ENCODE measurements at places on chromosomes 1 and 21. TPM values are rescaled to one million over a fixed set of nuclear protein-coding genes. Genes with fewer than 3 reads are reported as not detected.

DNA sequence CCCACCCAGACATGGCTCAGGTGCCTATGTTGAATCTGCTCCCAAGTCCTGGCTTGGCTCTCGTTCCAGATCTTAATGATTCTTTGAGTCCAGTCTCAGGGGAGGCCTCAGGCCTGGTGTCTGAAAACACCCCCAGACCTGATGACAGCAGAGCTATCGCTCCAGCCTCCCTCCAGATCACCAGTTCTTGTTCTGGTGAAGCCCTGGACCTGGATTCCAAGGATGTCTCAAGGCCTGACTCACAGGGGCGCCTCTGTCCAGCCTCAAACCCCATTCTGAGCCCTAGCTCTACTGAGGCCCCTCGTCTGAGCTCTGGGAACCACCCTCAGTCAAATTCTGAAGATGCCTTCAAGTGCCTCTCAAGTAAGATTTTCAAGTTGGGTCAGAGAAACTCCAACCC, 11.4 kb downstream of the MROH7 start:
- no peak overlapping the region for H3K27ac ChIP-seq
- H3K36me3 ChIP-seq: no peaks in the 10 kb centered on the region
- no peak for DNase-seq

GRCh38 chr1:17653728-17654351, 101.3 kb upstream of the ACTL8 start:
- DNase-seq: peak; percentile 45
- H3K4me1 ChIP-seq: no peaks in the 10 kb centered on the region
- no peak overlapping the region for H3K4me3 ChIP-seq

GRCh38 chr1:155185783-155186066, 12.1 kb downstream of the TRIM46 start:
- peaks cover 4% of the 10 kb centered on the region for H3K4me1 ChIP-seq
- no peak overlapping the region for H3K27ac ChIP-seq
- no peaks in the 10 kb centered on the region for H3K27me3 ChIP-seq
- no peak overlapping the region for H3K4me3 ChIP-seq
- DNase-seq: no peak

- H3K27ac ChIP-seq: no peak overlapping the region
- no peak for DNase-seq
- H3K4me3 ChIP-seq: no peak overlapping the region
- H3K36me3 ChIP-seq: peaks cover 21% of the 10 kb centered on the region
- peaks cover 13% of the 10 kb centered on the region for H3K4me1 ChIP-seq
Observed at GRCh38 chr1:35287807-35288640, 19.5 kb downstream of the ZMYM4 start.

- peaks cover 46% of the 10 kb centered on the region for H3K4me1 ChIP-seq
- no peaks in the 10 kb centered on the region for H3K27me3 ChIP-seq
- DNase-seq: no peak
- peaks cover 19% of the 10 kb centered on the region for H3K36me3 ChIP-seq
- H3K4me3 ChIP-seq: no peak overlapping the region
- H3K27ac ChIP-seq: no peak overlapping the region
Observed at GRCh38 chr1:230120289-230120920, 53.4 kb downstream of the GALNT2 start.

The DNAJB4 gene
- total RNA-seq: 16.4 TPM

The KRTAP13-3 gene
- total RNA-seq: not detected

Measured in activated naive CD8-positive, alpha-beta T cell treated with anti-CD3 and anti-CD28 coated beads, Interleukin-2, amount 10 ng/mL, durations not matched to agents 7 days and 5 days (primary cell).